ENCODE measurements at places on chromosomes 11 and 22.

DNA sequence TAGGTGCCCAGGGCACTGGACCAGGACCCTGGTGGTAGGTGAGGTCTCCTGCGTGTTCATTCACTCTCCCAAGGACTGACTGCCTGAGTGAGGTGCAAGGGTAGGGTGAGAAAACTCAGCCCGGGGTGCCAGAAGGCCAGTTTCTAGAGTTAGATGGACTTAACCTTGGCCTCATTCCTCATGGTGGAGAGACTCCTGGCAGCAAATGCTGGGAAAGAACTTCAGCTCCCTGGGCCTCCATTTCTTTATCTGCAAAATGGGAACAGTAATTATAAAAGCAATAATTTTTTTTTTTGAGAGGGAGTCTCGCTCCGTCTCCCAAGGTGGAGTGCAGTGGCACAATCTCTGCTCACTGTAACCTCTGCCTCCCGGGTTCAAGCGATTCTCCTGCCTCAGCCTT, 47.7 kb downstream of the TRIOBP start:
- no peak for DNase-seq

- no peak for DNase-seq
Measured at GRCh38 chr11:66646828-66647227, 8.3 kb downstream of the RBM4 start.

- DNase-seq, result no peak
Measured at GRCh38 chr11:95688501-95689222, 100.9 kb downstream of the FAM76B start.

GRCh38 chr22:36164621-36165020, 4.1 kb upstream of the APOL3 start:
- no peak for DNase-seq

- DNase-seq, result no peak
Measured at GRCh38 chr11:44300844-44301563, 8.9 kb downstream of the ALX4 start.

- DNase-seq, result no peak
Measured at GRCh38 chr11:7314811-7315604, 63.3 kb downstream of the SYT9 start.

GRCh38 chr22:39683639-39684038, 113.1 kb downstream of the CACNA1I start:
- DNase-seq, result no peak

DNA sequence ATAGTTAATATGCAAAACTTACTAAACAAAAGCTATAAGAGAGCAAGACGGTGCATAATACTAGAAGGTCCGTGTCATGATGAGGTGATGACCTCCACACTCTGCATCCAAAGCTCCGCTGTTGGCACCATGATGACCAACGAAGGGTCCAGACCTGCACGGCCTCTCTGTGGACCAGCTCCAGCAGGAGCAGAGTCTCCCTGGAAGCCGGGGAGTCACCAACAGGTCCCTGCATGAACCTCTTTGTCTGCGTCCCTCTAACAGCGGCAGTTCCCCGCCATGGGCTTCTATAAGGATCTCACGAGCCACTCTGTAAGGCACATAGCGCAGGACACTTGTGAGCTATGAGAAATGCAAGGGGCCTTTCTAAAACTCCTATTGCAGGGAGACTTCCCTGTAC, 517.3 kb downstream of the BRD1 start:
- DNase-seq, result no peak

- DNase-seq, result no peak
Measured at GRCh38 chr11:72330131-72330727, 86.3 kb upstream of the PHOX2A start.

DNA sequence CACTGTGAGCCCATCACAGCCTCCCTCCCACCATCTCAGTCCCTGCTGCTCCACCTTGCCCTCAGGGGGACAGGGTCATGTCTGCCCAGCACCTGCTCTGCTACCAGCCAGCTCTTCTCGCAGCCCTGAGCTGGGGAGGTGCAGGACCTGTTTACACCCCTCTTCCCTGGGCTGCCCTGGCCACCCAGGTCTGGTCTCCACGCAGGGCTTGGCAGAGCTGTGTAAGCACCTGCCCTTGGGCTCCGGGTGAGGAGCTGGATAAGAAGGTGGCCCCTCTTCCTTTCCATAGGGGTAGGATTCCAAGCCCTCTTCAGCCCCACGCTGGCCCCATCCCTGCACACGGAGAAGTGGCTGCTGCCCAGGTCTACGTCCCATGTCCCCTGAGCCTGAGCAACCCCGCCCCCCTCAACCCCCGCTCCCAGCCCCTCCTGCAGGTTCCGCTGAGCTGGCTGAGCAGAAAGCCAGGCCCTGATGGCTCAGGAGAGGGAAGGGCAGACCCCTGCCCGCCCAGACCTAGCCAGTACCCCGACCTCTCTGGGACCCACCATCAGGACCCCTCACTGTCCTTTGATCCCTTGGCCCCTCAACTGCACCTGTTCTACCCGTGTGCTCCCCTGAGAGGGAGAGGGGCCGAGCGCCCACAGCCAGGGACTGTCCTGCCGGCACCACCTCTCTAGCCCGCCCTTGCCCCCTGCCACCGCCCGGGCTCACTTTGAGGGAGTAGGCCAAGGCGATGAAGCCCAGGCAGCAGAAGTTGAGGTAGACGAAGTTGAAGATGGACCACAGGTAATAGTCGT, 3.2 kb downstream of the IFITM10 start:
- DNase-seq, result no peak

DNA sequence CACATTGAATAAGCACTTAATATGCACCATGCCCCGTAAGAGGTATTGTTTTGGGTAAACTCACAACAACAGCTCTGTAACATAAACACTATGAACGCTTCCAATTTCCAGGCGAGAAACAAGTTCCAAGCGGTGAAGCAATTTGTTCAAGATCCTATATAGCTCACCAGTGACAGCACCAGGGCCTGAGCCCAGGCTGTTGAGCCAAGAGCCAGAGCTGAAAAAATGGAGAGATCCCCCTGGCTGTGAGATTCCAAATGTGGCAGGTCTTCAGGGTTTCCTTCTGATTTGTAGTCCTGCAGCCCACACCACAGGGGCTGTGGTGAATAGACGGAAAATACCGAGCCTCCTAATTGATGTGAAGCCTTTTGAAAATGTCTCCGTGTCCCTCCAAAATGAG, 268.0 kb upstream of the KIRREL3 start:
- DNase-seq, result no peak

- no peak for DNase-seq
Measured at GRCh38 chr11:12968826-12969225, 40.3 kb upstream of the RASSF10 start.

- DNase-seq, result no peak
Measured at GRCh38 chr22:23791738-23792645, 5.2 kb downstream of the SMARCB1 start.

- no peak for DNase-seq
Measured at GRCh38 chr11:75334402-75334891, 17.0 kb downstream of the ARRB1 start.

DNA sequence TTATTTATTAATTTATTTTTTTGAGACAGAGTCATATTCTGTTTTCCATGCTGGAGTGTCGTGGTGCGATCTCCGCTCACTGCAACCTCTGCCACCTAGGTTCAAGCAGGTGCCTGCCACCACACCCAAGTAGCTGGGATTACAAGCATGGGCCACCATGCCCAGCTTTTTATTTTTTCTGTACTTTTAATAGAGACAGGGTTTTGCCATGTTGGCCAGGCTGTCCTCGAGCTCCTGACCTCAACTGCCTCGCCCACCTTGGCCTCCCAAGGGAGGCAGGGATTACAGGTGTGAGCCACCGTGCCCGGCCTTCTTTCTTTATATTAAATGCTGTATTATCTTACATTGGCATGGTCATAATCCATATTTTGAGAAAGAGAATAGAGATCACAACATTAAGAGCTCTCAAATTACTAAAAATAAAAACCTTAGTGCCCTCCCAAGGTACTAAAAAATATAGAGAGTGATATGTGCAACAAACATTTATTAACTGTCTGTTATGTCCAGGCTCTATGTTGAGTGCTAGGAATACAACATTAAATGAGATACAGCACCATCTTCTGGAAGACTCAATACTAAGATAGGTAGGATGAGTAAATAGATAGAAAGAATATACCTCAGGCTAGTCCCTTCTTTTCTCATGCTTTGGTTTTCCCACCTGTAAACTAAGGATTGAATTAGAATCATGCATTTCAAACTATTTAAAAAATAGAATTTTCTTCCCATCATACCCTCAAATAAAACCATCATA, 84.1 kb downstream of the BBOX1 start:
- DNase-seq, result peak; percentile 13

- DNase-seq, result no peak
Measured at GRCh38 chr11:73011126-73011817, 130.8 kb downstream of the FCHSD2 start.

DNA sequence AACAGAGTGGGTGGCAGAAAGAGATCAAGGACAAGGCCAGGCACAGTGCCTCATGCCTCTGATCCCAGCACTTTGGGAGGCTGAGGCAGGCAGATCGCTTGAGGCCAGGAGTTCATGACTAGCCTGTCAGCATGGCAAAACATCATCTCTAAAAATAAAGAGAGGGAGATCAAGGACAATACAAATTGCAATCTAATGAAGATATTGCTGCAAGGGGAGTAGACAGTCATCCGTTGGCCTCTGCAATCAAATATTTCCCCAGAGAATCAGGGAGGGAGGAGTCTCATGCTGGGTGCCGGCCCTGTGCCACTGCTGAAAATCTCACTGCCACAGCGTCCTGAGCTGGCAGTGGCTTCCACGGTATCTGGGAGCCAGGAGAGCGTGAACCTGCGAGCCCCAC, 19.4 kb upstream of the IL17RA start:
- DNase-seq, result no peak

DNA sequence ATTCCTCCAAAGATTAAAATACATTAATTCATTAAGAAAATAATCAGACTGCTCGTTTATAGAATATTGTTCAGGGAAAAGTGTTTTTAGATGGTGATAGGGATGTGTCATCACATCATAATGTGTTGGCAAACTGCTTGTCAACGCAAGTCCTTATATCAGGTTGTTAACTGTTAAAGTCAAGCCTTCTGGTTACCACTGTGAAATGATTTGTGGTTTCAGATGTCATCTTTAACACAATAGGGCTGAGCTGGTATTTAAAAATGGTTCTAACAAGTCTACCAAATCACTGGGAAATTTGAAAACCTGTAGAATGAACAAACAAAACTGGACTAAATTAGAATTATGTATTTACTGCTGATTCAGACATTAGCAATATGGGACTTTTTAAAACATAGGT, 2.4 kb upstream of the MMP13 start:
- peak; percentile 45 for DNase-seq

DNA sequence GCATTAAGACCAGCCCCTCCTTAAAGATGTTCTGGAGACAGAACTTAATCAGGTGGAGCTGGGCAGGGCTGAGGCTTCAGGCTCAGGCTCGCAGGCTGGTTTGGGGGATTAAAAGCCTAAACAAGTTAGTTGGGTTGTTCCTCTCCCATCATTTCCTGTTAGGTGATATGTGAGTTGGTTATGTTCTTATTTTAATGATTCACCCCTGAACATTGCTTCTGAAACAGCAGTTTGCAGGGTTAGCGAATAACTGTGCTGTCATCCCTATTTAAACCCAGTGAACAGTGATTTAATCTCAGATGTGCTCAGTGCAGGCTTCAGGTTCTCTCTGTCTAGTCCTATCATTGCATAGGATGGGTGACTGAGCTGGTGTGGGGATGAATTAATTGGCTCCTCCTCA, 47.4 kb upstream of the BIRC3 start:
- DNase-seq, result peak; percentile 74

- no peak for DNase-seq
Measured at GRCh38 chr11:8558436-8558835, 35.6 kb downstream of the STK33 start.

DNA sequence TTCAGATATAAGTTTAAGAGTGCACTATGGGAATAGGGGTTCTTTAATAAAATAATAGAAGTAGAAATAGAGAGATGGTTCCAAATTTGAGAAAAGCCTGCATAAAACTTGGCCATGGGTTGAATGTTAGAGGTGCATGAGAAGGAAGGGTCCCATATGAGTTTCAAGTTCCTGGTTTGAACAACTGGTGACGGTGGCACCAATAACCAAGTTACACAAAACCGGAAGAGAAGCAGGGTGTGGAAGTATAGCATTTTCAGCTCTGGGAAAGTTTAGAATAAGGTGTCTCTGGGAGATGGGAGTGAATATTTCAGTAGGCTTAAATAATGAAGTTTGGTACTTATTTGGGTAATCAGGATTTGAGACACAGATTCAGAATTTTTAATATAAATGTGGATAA, 2.4 kb downstream of the CASP1 start:
- DNase-seq, result no peak

GRCh38 chr11:125245299-125245698, 80.7 kb downstream of the PKNOX2 start:
- DNase-seq, result no peak

- DNase-seq, result no peak
Measured at GRCh38 chr11:64638018-64638665, 47.1 kb downstream of the SLC22A12 start.

DNA sequence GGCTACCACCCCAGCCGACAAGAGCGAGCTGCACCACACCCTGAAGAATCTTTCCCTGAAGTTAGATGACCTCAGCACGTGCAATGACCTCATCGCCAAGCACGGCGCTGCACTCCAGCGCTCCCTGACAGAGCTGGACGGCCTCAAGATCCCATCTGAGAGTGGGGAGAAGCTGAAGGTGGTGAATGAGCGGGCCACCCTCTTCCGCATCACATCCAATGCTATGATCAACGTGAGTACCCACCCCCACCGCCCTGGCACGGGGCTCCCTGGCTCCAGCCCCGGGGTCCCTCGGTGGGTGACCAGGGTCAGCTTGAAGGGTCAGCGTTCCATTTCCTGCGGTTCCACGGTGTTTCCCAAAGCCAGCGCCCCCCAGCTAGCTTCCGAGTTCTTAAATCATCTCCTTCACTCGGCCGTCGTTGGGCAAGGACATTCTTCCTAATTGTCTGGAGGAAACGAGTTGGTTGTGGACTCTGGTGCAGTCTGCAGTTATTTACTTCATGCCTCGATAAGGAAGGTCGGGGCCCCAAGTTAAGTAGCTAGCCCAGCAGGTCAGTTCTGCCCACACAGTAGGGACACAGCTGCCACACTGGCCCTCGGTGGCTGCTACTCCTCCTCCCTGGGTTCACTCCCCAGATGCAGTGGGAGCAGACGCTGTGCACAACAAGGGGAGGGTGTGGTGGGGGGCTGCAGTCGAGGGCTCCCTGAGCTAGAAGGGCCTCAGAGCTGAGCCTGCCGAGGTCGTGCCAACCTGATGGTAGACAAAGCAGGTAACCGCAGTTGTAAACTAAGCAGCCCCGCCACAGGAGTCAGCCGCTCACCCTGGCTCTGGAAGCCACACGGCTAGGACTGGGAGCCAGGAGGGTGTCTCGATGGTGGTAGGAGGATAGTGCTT, 97.9 kb downstream of the MORC2 start:
- DNase-seq, result no peak

GRCh38 chr11:130483124-130483523, 34.7 kb downstream of the ADAMTS15 start:
- no peak for DNase-seq

GRCh38 chr11:122598971-122599370, 56.6 kb upstream of the UBASH3B start:
- peak; percentile 3 for DNase-seq

DNA sequence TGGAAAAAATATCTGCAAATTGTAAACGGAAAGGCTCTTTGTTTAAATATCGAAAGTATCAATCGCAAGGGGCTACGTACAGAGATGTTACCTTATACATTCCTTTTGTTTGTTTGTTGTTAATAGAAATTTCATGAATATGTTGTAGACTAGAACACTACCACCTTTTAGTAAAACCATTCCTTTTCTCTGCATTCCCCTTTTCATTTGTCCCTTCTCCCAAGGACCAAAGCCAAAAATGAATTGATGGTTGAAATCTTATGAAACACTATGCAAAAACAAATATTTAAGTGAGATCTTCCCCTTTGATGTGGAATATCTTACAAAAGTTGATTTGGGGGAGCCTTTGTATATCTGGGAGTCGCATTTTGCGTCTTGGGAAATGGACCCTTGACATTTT, 2.1 kb downstream of the SLC17A6 start:
- DNase-seq, result no peak
